ENCODE measurements at places on chromosomes 12 and 14.

- no peak for DNase-seq
Observed at GRCh38 chr12:111437816-111438454, 32.2 kb downstream of the SH2B3 start.

GRCh38 chr14:36738269-36738668, 76.6 kb downstream of the PAX9 start:
- DNase-seq = no peak

DNA sequence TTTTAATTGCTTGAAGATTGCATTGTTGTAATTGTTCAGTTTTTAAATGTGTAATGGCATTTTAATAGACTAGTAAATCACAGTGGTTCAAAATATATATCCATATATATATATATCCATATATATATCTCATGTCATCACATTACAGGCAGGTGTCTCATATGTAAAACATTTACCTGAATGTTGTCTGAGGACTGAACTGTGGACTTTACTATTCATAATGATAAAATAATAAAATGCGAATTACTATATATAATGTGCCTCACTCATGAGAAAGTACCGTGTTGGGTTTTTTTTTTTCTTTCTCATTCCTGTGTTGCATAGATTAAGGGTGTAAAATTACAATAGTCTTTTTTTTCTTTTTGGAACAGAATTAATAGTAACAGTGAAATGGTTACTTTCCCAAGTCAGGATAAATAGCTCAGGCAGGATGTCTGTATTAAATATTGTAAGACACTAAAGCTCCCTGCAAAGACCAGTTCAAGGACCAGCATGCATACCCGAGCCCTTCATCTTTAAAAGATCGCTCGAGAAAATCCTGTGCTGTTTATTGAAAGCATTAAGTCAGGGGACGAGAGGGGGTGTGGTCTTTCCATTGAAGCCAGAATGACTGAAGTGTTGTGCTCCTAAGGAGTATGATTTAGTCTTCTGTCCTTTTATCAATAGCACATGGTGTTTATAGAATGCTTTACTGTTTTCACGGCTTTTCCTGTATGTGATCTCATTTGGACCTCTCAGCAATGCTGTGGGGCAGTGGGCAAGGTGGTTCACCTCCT, 173.5 kb downstream of the CRADD start:
- no peak for DNase-seq

GRCh38 chr14:104657563-104658324, 31.7 kb upstream of the INF2 start:
- peak; percentile 47 for DNase-seq

GRCh38 chr12:66187821-66188220, 1.2 kb upstream of the IRAK3 start:
- DNase-seq = no peak

- DNase-seq = no peak
Observed at GRCh38 chr12:130179191-130179590, 16.9 kb downstream of the FZD10 start.

DNA sequence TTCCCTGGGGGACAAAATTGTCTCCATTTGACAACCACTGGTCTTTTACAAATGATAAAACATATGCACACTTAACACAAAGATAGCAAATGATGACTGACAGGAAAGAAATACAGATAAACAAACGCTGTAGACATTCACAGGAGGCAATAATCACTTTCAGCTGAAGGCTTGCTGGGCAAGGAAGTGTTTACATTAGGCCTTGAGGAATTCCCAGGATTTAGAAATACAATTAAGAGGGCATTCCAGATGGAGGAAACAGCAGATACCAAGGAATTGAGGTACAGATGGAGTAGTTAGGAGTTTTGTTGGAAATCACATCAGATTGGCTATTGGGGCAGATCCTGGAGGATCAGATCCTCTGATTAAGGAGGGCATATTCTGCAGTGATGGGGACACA, 93.9 kb downstream of the DYRK2 start:
- no peak for DNase-seq

- peak; percentile 64 for DNase-seq
Observed at GRCh38 chr14:106872611-106873446, 1346.4 kb downstream of the TMEM121 start.

DNA sequence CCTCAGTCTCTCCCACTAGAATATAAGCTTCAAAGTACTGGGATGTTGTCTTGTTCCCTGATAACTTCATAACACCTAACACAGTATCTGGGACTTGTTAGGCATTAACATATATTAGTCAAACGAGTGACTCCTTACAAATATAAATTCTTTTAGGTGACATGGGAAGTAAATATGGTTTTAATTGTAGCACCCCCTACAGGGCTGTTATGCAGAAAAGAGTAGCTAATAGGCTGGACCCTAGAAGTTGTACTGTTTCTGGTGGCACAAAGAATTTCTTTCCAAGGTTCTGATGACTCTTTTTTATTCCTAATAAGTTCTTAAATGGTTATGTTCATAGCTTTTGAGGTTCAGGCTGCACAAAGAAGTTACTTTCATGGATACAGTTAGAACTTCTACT, 29.8 kb downstream of the GPATCH2L start:
- DNase-seq = no peak

GRCh38 chr14:100552524-100553125, 34.6 kb downstream of the BEGAIN start:
- DNase-seq = no peak

DNA sequence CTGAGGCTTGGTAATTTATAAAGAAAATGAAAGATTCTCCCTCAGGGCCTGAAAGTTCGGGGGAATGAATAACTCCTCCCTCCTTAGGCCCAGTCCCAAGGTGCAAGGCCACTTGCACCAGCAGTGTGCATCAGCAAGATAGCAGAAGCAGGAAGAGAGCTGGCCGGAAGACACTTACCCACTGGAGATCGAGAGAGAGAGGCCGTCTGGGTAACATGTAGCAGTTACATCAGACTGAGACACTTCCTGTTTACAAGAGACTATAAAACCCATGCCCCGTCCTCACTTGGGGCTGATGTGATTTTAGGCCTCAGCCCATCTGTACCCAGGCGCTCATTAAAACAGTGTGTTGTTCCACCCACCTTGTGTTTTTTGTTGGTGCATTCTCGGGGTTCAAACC, 85.2 kb downstream of the TMTC3 start:
- DNase-seq = no peak

GRCh38 chr12:131737150-131737827, 26.4 kb downstream of the SFSWAP start:
- no peak for DNase-seq

- DNase-seq = no peak
Observed at GRCh38 chr12:131640525-131640924, 70.4 kb upstream of the SFSWAP start.

DNA sequence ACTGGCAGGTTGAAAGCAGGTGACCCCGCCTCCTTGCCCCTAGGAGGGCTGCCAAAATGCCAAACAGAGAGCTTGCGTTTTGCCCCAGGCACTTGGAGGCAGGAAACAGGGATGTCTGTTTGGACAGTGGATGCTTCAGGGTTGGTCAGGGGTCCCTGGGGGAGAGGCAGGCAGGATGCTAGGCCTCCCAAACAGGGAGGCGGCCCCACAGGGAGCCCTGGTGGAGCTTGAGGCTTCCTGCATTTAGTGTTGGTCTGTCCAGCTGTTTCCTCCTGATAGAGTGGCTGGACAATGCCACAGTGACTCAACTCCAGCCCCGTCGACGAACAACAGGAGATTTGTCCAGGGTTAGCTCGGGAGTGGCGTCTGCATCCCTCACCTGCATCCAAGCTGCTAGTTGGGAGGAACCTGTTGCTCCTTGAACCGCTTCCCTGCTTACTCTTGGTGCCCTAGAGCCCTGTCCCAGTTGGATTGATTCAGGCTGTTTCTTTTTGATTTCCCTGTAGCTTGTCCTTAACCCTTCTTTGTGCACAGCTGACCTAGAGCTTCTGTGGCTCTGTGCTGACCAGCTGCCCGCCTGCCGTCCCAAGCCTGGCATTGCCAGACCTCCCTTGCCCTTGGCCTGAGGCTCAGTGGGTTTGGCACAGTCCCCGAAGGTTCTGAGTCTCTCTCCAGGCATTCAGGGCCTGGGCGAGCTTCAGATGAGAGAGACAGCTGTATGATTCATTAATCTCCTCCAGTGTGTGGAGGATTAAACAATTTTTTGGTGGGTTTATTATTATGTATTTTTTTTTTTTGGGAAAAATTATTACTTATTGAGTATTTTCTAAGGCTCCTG, 45.9 kb downstream of the TSPAN9 start:
- no peak for DNase-seq

DNA sequence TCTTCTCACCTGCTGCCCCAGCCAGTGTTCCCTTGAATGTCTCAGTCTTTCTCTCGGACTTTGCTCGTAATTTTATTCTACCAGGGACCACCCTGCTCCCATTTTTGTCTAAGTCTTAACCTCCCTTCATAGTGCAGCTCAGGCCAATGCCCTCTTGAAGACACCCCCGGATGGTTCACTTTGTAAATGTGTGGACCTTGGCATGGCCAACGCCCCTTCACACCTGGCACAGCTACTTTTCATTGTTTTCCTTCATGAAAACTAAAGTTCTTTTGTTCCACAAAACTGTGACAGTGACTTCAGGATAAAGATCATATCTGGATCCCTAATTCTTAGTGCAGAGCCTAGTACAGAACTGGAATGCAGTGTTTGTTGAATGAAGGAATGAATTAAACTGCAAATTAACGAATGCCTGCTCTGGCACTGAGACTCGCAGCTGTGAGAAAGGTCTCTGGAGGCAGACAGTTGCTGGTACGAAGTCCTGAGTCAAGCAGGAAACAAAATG, 3.5 kb upstream of the RNASE4 start:
- no peak for DNase-seq

GRCh38 chr12:126685636-126686035, 1581.3 kb upstream of the TMEM132C start:
- no peak for DNase-seq

DNA sequence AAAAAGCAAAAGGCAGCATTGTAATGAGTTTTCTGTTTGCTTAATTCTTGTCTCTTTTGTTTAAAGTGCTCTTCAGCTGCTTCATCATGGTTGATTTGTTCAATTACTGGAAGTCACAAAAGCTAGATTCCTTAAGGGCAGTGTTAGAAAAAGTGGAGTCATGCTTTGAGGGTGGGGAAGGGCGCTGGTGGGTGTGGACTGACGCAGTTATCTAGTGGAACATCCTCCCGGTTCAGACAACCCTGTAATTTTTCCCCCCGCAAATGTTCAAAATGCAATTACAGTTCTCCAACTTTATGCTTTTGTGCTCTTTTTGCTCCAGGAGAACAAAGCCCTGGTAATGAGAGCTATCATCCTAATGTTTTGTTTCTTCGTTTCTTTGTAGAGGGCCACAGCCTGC, 2.1 kb downstream of the AKAP6 start:
- DNase-seq = no peak

GRCh38 chr12:43210485-43211192, 341.4 kb downstream of the ADAMTS20 start:
- DNase-seq = no peak

DNA sequence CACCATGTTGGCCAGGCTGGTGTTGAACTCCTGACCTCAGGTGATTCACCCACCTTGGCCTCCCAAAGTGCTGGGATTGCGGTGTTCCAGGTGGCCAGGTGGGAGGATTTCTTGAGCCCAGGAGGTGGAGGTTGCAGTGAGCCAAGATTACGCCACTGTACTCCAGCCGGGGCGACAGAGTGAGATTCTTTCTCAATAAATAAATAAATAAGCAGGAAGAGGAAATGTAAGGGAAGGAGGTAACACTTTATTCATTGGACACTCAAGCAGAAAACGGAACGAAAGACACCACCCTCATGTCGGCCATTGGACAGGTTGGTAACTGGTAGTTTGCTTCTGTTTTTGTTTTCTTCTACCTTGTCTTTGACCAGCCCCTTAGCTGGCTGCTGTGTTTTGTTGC, 13.0 kb upstream of the NFATC4 start:
- DNase-seq = no peak

DNA sequence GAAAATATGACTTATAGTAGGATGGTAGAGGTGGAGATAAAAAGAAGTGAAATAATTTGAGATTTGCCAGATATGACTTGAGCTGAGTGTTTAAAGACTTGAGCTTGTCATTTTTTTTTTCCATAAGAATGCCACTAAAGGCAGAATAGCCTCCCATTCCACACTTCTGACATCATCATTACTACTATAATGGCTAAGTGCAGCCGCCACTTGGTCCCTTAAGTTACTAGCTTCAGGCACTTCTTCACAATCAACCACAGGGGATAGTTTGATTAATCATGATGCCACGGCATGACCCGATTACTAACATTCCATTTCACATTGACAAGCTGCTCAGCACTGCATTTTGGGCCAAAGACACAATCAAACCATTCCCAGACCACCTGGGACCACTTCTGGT, 127.9 kb downstream of the EFCAB11 start:
- DNase-seq = no peak

DNA sequence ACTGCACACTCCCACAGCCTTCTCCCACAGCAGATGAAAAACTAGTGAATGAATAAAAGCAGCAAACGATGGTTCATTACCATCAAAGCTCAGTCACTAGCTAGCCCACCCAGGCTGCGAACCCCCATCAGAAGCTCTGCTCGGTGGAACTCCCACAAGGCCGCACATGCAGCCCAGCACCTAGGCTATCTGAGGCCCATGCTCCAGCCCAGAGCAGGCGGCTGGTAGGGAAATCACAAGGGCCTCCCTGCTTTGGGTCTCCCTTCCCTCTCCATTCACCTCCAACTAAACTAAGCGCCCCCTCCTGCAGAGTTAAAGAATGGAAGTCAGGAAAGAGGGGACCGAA, 69.0 kb downstream of the ITPK1 start:
- no peak for DNase-seq

- no peak for DNase-seq
Observed at GRCh38 chr12:116358536-116358892, 81.0 kb upstream of the MED13L start.

DNA sequence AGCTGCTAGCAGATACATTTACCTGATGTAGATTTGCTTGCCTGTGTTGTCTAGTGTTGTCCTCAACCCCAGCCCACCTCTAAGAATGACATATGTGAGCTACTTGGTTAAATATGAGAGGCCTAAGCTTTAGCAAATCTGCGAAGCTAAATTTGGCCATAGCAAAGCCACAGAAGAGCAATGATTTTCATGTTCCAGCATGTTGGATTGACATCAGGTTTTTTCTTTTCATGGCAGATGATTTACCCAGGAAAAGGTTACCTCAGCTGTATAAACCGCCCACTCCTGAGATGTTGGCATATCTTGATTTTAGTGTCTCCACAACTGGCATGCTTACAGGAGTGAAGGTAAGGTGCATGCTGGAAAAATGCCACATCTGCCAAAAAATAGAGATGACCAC, 36.4 kb upstream of the ATF1 start:
- no peak for DNase-seq
